ENCODE measurements at places on chromosomes 3 and 15.

- DNase-seq, result no peak
Observed at GRCh38 chr15:67002368-67002767, 63.0 kb upstream of the SMAD3 start.

DNA sequence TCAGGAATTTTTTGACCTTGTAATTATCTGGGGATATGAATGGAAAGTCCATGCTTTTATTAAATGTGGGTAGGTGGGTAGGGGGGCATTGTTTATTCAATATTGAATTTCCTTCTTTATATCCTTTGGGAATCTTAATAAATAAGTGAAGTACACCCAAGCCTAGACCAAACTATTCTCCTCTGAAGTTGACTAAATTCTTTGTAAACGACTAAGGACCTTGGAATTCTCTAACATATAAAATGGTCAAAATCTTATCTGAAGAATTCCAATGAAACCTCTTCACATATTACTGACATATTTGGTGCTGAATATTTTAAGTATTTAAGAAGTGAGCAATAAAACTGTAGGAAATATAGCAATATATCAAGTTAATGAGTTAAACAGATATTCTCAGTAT, 1432.1 kb upstream of the GBE1 start:
- DNase-seq, result no peak

DNA sequence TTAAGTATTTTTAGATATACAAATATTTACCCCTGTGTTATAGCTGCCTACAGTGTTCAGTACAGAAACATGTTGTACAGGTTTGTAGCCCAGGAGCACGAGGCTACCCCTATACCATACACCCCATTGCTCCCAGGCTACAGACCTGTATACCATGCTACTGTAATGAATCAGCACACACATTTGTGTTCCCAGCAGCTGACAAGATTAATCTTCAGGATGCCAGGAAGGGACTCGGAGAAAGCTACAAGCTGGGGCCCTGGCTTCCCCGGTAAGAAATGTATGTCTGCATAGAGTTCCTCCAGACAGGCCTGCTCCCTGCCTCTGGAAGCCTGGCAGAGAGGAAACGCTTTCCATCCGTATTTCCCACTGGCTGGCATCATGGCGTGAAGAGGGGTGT, 136.5 kb downstream of the XXYLT1 start:
- no peak for DNase-seq

- peak; percentile 79 for DNase-seq
Observed at GRCh38 chr3:30286007-30286669, 320.3 kb upstream of the TGFBR2 start.

- no peak for DNase-seq
Observed at GRCh38 chr15:78663703-78664102, 22.7 kb upstream of the CHRNB4 start.

GRCh38 chr3:17979911-17980310, 237.5 kb upstream of the TBC1D5 start:
- DNase-seq, result no peak

DNA sequence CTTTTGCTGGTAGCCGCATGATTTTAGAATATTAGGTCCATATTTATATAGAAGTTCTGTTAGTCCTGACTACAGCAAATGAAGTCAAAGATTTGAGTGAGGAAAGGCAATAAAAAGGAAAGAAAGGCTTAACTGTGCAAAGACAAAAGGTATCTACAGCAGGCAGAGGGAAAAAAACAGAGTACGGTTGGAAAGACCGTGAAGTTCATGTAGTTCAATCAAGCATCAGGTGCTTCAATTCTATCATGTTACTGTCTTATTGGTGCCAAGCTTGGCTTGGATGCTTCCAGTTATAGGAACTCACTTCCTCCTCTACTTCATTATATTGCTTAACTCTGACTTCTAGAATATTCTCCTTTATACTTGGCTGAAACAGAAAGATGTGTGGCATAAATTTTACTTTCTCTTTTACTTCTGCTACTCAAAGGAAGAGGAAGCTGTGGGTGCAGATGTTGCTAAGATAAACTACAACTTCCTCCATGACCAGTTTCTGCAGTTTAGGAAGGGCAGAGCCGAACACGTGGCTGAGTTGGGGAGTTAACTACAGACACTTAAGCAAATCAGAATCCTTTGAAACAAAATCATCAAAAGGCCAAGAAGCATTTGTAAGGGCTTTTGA, 72.6 kb upstream of the ZBED2 start:
- DNase-seq, result peak; percentile 60

- no peak for DNase-seq
Observed at GRCh38 chr15:71092056-71092600, 23.1 kb upstream of the THSD4 start.

- DNase-seq, result no peak
Observed at GRCh38 chr15:61811952-61812351, 248.3 kb downstream of the VPS13C start.
